ENCODE measurements at places on chromosomes 2 and 18.
A peak's percentile ranks its signal among the peaks of the same experiment; 100 is the strongest.

- DNase-seq = no peak
Measured at GRCh38 chr2:151052850-151053660, 208.6 kb downstream of the RBM43 start.

DNA sequence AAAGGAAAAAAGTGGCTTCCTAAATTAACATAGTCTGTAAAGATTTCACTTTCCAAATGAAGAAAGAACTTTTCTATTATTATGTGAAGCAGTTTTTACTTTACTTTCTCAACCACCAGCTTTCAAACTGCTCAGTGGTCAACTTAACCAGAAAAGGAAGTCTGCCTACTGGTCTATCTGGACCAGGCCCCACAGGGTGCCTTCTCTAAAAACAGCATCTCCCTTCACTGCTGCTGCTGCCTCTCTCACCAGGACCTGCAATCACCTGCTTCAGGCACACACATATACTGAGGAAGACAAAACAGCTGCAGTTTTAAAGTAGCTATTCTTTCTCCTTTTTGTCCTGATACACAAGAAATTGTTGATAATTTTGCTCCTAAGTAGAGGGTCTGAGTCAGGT lies 221.3 kb upstream of the DCC start:
- no peak for DNase-seq

GRCh38 chr18:10402871-10403559 lies 51.4 kb upstream of the APCDD1 start:
- DNase-seq = no peak

- DNase-seq = peak; percentile 25
Measured at GRCh38 chr2:209424199-209424701, 403 bp downstream of the MAP2 start.

- no peak for DNase-seq
Measured at GRCh38 chr18:41043876-41044275, 911.2 kb upstream of the PIK3C3 start.

DNA sequence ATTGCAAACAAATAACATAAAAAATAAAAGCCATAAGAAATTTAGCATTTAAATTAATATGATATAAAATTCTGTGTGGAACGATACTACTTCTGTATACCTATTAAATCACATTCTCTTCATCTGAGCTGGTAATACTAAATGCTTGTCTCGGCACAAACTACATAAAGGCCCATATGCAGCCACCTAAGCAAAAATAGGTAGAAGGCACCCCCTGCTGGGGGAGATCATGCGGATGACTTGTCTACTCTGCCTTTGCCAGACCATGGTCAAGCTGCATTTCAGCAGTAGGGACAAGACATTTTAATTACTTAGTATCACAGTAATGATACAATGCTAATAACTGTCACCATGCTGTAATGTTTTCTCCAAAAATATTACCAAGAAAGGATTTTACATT lies 108.0 kb downstream of the CDH19 start:
- peak; percentile 84 for DNase-seq

- DNase-seq = no peak
Measured at GRCh38 chr2:227908266-227909054, 37.0 kb downstream of the DAW1 start.

DNA sequence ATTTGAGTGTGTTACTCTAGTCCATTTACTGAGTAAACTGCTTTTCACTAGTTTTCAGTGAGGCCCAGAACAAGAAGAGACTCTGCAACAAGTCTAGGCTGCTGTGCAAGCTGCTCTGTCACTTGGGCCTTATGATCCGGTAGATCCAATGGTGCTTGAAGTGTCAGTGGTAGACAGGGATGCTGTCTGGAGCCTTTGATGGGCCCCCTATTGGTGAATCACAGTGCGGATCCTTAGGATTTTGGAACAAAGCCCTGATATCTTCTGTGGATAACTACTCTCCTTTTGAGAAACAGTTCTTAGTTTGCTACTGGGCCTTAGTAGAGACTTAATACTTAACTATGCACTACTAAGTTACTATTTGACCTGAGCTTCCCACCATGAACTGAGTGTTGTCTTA lies 150.2 kb downstream of the TMEFF2 start:
- no peak for DNase-seq

GRCh38 chr2:229300790-229301189 lies 29.7 kb upstream of the PID1 start:
- DNase-seq = no peak

DNA sequence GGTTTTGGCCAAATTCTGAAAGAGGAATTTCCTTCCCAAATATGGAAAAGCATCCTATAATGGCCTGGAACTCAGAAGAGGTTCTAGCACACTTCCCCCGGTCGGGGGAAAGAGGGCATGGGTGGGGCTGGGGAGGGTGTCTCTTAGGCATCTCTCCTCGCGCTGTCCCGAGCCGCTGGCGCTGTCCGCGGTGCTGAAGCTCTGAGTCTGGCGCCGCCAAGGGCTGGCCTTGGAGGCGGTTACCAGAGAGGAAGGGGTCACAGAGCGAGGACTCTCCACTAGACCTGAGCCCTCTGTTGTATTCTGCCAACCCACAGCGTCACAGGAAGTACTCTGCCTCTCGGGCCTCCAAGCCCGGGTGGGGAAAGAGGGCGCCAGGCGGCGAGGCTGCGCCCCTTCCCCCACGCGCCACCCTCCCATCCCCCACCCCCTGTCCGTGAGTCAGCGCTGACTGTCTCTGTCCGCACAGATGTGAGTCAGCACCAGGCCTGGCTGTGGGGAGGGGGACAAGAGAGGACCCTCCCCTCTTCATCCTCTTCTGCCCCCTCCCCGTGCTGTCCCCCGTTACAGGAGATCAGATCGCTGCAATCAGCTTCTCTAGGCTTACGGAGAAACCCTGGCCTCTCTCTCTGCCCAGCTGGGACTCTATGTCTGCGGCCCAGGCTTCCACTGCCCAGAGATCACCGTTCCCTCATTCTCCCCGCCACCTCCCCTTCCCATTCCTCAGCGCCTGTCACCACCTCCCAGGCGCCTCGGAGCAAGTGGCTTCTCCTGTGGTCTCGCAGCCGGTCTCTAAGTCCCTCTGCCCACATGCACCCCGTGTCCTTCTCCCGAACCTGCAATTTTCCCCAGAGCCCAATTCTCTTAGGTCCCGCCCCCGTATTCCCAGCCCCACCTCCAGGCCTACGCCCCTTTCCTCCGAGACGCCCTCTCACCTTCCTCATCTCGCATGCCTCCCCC lies 779 bp downstream of the PTPRN start:
- DNase-seq = peak; percentile 75

- DNase-seq = no peak
Measured at GRCh38 chr2:56681659-56682396, 498.0 kb downstream of the CCDC85A start.

DNA sequence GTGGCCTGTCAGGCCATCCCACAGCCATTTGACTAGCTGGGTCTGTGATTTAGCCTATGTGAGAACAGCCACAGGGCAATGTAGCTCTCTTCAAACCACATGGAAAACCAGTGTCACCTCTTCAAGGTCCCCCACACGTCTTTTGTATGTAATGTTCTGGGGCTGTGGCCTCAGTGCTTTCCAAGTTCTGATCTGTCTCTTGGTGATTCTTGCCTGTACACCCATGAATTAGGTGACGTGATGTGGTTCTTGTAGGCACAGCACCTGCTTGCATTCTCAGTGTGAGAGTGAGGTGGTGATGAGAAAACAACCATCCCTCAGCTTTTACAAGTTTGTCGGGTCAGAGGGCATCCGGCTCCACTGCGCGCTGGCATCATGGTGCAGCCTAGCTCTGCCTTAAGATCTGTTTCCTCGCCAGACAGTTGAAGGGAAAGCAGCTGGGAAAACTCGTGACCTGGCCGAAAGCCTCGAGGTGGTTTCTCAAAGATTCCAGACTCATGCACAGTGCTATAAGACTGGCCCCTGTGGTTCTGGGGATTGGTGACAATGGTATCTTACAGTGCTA lies 125.8 kb downstream of the TANC1 start:
- DNase-seq = no peak

- DNase-seq = no peak
Measured at GRCh38 chr18:32355896-32356295, 114.8 kb downstream of the GAREM1 start.

DNA sequence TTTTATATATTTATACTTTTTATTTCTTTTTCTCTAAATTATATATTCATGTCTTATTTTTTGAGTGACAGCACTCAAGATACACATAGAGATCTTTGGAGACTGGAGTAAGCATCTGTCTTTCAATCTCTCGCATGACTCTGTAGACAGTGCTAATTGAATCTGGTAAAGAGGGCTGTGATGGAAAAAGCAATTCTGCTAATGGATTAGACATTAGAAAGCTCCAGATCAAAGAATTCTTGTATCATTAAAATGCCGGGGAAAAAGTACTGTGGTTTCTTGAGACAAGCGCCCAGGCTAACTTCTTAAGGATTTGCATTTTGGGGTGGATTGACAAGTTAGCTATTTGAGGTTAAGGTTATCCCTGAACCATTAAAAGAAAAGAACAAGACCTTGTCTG lies 383.1 kb upstream of the TNP1 start:
- no peak for DNase-seq

DNA sequence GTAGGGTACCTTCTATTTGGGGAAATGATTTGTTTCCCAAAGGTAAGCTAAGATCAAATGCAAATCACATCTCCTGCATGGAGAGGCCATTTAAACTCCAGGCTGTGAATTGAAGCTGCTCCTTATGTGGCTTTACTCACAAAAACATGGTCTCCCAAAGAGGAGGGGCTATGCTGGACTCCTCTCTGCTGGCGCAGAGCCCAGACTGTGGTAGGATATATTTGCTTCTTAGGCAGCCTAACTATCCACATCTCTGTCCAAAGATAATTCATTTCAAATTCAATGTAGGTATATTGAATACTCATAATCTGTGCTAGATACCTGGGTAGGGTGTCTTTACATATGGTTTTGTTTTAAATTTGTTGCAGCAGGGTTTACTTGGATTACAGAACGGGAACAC lies 358.5 kb downstream of the ALK start:
- DNase-seq = peak; percentile 71

DNA sequence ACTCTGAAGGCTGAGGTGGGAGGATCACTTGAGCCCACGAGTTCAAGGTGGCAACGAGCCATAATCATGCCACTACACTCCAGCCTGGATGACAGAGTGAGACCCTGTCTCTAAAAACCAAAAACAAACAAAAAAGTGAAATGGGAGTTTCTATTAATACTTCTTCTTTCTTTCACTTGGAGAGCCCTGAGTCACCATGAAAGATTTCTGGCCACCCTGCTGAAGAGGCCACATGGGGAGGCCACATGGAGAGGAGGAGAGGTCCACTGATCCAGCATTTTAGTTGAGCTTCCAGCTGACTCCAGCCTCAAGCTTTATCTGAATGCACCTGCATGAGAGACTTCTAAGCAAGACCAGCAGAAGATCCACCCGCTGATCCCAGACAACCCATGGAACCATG lies 74.2 kb upstream of the LAPTM4A start:
- no peak for DNase-seq

DNA sequence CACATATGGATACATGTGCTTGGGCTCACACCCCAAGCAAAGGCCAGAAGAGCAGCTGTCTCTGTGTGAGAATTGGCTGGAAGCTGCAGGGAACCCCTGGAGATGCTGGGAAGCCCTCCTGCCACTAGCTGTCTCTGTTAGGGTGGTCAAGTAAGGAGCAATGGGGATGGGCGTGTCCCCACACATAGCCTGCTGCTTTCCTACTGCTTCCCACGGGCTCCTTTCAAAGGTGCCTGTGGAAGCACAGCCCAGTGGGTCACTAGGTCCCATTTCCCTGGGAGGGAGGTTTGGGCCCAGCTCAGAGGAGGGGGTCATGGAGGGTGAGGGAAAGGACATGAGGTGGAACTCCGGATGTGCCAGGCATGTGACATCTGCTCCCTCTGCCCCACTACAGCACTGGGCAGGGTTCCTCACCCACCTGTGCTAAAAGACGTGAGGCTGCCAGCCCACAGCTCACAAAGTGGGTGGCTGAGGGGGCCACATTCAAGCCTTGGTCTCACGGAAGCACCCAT lies 24.4 kb upstream of the MAL start:
- no peak for DNase-seq

DNA sequence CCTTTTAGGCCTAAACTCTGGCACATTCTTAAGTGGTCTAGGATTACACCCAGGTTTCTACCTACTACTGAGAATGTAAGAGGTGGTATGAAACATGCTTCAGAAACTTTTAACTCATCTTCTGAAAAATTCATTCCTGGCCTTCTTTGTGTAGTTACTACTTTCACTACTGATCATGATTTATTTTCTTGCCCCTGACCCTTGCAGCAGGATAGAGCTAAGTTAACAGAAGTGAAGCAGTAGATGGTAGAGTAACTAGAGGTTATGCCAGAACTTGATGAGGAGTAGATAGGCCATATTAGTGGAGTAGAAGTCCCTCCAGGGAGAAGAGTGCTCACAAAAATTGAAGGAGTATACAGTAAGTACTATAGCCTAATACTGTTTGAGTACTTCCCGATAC lies 75.5 kb upstream of the MSTN start:
- no peak for DNase-seq

DNA sequence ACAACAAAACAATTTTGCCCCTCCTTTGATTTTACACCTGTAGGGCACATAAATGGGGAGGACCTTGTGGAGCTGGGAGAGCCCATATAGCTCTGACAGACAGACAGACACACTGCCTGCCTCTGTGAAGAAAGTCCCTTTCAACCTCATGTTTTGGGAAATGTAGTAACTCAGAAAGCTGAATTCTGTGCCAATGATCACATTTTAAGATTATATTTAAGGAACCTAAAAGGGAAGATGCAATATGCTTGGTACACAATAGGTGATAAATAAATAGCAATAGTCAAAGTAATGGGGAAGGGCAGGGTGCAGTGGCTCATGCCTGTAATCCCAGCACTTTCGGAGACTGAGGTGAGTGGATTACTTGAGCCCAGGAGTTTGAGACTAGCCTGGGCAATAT lies 446.4 kb upstream of the ID2 start:
- DNase-seq = no peak

DNA sequence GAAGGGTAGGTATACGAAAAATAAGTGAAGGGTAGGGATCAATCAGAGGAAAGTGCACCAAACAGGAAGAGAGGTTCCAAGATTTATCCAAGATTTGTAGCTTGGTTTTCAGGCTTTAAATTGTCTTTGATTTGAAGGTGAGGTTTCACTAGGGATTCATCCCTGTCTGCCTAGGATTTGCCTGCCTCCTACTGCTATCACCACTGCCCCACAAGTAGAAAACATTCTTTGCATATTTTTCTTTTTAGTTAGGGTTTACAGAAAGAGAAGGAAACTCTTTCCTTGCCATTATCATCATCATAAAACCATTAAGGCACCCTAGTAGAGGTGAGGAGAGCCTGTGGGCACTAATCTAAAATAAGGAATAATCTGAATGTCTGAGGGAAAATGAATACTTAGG lies 45.8 kb upstream of the TANC1 start:
- DNase-seq = no peak

GRCh38 chr2:9617749-9618148 lies 13.0 kb downstream of the YWHAQ start:
- no peak for DNase-seq

DNA sequence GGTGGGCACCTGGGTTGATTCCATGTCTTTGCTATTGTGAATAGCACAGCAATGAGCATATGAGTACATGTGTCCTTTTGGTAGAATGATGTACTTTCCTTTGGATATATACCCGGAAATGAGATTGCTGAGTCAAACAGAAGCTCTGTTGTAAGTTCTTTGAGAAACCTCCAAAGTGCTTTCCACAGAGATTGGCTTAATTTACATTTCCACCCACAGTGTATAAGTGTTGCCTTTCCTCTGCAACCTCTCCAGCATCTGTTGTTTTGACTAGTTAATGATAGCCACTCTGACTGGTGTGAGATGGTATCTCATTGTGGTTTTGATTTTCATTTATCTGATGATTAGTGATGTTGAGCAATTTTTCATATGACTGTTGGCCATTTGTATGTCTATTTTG lies 194.8 kb downstream of the ZNF804A start:
- DNase-seq = no peak

- no peak for DNase-seq
Measured at GRCh38 chr2:189370719-189371118, 70.6 kb upstream of the WDR75 start.

- no peak for DNase-seq
Measured at GRCh38 chr2:190637281-190637734, 11.6 kb upstream of the NAB1 start.

Measured in brain (organoid and tissue), 16 donors.